Skin of body (tissue), 3 donors: ENCODE measurements at places on chromosomes 6 and 20. TPM values are rescaled to one million over a fixed set of nuclear protein-coding genes. Genes with fewer than 3 reads are reported as not detected.

Gene GSTA2
- not detected for total RNA-seq

Gene PTGIS
- total RNA-seq, result 14.0 TPM

Gene RPS6KA2
- 11.7 TPM for total RNA-seq

Gene SLC32A1
- not detected for total RNA-seq

Gene GABRR1
- 0.20 TPM for total RNA-seq
